ENCODE measurements at places on chromosomes 1 and 21.

GRCh38 chr1:235006132-235006721, 122.4 kb downstream of the TOMM20 start:
- DNase-seq: no peak

- DNase-seq: no peak
These were observed 1.7 kb downstream of the WASF2 start for GRCh38 chr1:27487966-27488884.

GRCh38 chr1:232521660-232522059, 108.3 kb downstream of the SIPA1L2 start:
- no peak for DNase-seq

DNA sequence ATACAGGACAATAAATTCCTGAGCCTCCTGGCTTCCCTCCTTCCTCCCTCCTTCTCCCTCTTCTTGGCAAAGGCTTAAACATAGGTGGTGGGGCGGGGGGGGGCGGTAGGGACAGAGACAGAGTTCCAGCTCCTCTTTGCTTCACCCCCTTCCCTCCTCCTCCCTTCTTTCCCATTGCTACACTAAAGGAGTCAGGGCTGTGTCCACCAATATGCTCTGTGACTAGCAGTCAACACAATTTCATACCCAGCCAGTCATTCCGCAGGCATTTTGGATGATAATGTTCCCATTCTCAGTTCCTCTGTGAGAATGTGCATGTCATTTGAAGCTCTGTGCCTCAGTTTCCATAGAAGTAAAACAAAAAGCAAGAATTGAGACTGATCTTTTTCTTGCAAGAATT, 1.7 kb downstream of the LMOD1 start:
- no peak for DNase-seq

DNA sequence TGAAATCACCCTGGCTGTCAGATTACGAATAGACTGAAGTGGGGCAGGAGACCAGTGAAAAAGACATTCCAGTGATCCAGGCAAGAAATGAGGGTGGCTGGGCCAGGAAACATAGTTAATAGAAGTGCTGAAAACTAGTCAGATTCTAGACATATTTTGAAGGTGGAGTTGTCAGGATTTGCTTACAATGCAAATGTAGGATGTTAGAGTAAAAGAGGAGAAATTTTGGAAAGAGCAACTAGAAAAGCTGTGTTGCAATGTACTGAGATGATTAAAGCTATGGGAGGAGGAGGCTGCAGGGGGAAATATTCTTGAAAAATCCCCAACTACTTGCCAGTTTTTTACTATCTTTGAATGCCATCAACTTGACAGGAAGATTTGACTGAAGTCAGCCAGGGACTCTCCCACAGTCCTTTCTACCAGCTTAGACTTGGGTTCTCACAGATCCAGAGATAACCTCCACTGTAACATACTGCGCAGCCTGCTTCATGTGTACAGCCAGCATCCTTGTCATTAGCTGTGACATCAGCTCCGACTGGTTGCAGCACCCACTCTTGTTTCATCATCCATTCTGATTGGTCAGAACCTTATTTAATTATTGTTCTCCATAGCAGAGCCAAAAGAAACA, 109.7 kb downstream of the TSEN15 start:
- peak; percentile 4 for DNase-seq

DNA sequence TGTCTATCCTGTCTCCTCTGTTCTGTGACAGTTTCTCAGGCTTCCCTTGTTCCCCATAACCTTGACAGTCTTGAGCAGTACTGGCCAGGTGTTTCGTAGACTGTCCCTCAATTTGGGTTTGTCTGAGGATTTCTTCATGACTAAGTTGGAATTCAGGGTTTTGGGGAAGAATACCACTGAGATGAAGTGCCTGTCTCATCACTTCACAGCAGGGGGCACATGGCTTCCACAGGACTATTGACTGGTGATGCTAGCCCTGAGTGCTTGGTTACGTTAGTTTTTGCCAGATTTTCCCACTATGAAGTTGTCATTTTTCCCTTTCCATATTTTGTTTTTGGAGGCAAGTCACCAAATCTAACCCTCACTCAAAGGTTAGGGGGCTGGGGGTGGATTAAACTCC, 45.7 kb downstream of the CDCP2 start:
- no peak for DNase-seq

GRCh38 chr21:16568661-16569060, 838.9 kb downstream of the USP25 start:
- DNase-seq: no peak

GRCh38 chr1:228988664-228989063, 253.4 kb downstream of the RHOU start:
- DNase-seq: no peak

DNA sequence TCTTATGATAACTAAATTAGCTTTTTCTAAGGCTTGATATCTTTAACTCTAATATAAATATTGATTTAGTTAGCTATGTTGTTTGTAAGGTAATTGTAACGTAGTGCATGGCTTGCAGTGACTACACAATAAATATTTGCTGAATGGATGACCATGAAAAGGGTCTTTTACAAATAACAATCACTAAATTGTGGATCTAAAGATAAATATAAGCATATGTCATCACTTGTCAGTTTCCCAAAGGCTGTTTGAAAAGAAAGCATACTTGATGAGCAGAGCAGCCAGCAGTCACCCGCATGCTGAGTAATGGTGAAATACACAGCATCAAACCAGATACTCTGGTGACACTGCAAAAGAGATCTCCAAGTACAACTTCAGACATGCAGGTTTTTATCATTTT, 92.5 kb upstream of the FMN2 start:
- no peak for DNase-seq

- no peak for DNase-seq
These were observed 173.3 kb downstream of the FASLG start for GRCh38 chr1:172832006-172832725.

DNA sequence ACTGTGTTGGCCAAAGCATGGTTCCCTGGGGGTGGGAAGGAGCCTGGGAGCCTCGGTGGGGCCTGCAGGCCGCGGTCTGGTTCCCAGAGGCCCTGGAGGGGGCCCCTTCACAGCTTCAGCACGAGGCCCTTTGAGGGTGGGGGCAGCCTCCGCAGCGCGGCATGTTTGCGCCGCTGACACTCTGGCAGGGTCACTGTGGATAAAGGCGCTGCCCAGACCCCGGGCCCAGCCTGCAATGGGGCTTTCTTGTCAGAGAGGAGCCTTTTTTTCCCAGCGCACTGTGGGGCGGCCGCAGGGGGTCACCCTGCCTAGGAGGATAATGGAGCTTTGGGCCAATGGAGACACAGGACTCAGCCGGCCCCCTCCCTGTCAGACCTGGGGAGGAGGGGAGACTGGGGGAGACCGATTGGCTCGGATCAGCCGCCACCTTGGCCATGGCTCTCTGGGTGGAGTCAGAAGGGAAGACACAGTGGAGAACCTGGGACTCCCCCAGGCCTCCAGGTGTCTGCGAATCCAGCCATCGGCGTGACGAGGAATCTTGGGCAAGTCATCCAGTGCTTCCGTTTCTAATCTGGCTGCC, 26.0 kb downstream of the EPHB2 start:
- DNase-seq: no peak

DNA sequence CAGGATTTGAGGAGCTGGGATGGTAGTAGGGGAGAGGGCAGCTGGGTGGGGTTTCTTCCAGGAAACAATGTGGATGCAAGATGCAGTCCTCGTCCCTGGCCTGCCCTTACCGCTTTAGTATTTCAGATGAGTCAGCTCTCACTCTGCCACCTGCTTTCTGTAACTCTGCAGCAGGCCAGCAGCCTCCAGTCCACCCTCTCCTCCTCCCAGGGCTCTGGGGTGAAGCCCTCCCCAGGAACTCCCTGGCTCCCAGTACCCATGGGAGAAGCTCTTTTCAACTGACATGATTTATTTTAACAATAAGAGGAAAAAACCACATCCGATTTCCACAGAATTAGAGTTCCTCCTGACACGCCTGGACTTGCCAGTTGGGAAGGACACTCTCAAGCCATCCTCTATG, 39.0 kb upstream of the IL20 start:
- no peak for DNase-seq

DNA sequence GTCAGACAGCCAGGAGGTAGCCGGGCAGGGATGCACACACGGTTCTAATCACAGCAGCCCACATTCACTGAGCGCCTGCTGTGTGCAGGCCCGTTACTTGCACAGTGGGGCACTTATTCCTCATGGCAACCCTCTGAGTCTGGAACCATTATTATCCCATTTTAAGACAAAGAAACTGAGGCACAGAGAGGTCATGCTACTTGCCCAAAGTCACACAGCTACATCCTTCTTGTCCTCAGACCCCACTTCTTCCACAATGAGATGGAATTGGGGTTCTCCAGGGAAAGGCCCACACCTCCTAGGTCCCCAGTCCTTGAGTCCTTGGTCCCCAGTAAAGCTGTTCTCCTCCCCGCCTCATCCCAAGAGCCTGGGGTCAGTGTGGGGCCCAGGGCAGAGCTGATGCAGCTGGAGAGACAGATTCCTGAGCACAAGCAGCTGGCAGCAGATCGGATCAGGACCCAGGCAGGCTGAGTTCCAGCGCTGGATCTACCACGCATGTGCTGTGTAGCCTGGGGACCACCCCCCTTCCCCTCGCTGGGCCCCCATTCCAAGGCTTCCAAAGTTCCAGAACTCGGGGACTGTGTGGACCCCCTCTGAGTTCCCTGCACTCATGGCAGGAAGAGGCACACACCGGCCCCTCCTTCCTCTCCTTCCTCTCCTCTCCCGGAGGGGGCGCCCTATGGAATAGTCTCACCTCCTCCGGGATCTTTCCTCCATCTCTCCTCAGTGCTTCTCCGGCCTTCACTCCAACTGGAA, 393.4 kb downstream of the MATN1 start:
- no peak for DNase-seq

DNA sequence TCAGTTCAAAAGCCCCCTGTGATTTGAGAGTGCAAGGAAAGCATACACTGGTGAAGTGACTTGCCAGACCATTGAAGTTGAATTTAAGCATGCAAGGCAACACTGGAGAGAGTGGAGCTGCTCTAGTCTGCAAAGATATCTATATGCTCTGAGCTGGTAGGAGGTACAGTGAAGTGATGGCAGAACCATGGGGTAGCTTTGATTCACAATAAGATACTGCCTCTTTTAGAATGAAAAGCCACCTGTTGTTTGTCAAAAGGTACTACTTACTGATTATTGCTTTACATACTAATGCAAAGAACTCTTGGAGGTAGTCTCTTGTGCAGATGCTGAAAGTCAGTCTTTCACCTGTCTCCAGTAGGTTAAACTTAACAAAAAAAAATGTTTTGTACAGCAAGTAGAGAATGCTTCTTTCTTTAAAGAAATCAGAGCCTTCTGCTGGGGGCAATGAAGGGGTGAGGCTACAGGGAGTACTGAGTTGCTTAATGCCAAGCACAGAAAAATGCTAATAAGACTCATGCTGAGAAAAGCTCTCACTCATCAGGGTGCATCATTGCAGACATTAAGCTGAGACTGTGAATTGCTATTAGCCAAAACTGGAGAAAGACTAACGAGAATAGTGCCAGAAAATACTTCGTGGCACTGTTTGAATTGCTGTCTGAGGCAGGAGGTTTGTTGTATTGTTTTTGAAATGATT, 1150.5 kb upstream of the TMPRSS15 start:
- no peak for DNase-seq

- peak; percentile 45 for DNase-seq
These were observed 48.1 kb downstream of the TENT5C start for GRCh38 chr1:117653732-117654492.

Measured in CD4-positive, alpha-beta T cell treated with Interferon alpha-2 for 1 hour (primary cell).